T-helper 17 cell (primary cell): ENCODE measurements at places on chromosomes 12 and 14.

DNA sequence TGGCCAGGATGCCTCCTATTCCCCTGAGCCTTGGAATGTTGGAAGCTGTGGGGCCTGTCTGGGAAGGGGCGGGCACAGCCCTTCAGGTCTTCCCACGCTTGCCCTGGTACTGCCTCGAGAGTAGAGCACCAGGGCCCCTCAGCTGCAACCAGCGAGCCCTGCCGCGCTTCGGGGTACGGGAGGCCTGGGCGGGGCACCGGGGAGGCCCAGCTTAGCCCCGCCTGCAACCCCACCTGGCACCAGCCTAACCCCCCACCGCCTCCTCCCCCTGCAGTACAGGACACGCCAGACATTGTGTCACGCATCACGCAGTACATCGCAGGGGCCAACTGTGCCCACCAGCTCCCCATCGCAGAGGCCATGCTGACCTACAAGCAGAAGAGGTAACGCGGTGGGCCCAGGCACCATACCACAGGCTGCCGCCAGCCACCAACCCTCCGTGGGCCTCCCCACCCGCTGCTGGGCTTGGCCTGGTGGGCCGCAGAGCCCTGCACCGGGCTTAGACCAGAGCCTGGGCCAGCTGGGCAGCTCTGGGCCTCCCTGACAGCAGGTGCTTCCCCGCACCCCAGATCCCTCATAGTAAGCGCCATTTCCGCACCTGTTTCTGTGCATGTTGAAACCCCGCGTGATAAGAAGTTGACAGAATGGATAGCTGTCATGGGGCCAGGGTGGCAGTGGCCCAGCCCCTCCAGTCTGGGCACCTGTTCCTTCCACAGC, 13.6 kb upstream of the TEX22 start:
- no peak for DNase-seq

DNA sequence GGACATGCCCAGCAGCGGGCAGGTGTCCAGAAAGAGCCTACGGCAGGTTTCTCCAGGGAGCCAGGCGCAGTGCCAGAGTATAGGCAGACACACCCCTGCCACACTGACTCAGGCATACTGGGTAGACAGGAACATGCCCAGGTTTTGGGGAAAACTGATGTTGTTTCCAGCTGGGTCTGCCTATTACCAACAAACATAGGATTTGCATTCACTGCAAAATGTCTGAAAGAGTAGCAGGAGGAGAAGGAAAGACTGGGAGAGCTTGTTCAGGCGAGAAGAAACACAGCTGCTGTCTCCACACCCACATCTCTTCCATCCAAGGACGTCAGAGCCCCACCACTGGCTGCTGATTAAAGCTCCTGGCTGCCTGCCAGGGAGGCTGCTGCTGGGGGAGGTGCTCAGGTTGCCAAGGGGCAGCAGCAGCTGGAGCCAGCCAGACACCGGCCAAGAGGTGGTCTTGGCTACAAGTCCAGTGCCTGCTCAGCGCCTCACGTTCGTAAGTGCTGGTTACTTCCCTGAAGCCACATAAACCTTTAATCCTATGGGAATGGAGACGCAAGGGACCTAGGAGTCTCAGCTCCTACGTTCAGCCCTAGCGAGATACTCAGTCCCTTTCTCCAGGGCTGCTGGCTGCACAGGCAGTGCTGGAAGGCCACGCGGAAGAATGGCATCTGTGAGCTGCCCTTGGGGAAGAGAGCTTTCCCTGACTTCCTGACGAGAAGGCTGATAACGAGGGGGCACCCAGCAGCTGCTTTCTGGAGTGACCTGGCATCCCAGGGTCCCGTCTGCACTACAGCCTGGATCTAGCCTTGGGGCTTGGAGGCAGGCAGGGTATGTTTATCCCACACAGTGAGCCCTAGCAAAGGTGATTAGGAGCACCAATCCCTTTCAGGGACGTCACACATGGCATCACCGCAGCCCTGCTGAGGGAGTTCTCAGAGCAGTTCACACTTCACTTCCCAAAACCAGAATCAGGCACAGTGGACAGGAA, 58.1 kb downstream of the PLEKHG3 start:
- peak; percentile 25 for DNase-seq

DNA sequence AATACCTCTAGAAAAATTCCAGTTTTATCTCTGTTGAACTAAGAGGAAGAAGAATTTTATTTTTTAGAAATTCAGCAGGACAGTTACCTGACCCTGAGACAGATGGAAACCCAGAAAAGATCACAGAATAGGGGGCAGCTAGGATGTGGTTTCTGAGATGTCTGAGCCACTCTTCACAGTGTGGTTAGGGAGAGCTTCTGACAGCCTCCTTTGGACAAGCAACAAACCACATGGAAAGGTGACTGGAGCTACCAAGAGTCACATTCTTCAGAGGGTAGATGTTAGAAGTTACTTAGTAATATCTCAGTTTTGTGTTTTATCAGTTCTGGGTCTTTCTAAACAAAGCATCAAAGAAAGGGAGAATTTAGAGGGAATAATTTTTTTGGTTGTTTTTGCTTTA, 117.3 kb upstream of the NAP1L1 start:
- no peak for DNase-seq

- no peak for DNase-seq
Measured at GRCh38 chr12:97960741-97961608, 498.4 kb downstream of the RMST start.

GRCh38 chr14:69137416-69137815, 15.5 kb downstream of the DCAF5 start:
- DNase-seq, result no peak

DNA sequence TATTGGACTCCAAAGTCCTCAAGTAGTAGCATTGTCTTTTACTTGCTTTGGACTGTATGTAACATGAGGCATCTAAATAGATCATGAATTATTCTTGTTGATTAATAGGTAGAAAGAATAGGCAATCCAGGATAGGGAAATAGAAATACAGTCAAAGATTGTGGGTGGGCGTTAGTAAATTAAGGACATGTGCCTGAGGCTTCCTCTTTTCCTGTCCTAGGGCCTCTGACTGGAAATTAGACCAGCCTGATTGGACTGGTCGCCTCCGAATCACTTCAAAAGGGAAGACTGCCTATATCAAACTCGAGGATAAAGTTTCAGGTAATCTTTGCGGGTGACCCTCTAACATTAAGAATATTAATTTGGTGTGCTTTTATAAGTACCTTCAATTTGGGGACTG, 7.6 kb downstream of the NECAP1 start:
- no peak for DNase-seq

- no peak for DNase-seq
Measured at GRCh38 chr12:22374508-22374907, 40.0 kb upstream of the ST8SIA1 start.

DNA sequence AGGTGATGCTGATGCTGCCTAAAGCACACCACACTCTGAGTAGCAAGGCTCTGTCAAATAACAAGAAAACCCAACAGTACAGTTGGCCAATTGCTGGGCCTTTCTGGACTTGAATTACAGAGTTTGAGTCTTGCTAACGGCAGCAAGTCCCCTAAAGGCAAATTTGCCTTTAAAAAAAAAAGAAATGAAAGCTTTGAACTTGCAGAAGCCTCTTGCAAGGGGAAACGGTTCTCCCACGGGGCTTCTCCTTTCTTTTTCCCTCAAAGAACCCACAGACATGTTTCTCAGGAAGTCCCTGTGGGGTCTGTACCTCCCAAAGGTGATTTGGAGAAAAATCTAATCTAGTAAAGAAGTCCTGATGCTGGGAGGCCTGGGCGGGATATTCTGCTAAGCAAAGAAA, 191.3 kb upstream of the MYL2 start:
- DNase-seq, result no peak

DNA sequence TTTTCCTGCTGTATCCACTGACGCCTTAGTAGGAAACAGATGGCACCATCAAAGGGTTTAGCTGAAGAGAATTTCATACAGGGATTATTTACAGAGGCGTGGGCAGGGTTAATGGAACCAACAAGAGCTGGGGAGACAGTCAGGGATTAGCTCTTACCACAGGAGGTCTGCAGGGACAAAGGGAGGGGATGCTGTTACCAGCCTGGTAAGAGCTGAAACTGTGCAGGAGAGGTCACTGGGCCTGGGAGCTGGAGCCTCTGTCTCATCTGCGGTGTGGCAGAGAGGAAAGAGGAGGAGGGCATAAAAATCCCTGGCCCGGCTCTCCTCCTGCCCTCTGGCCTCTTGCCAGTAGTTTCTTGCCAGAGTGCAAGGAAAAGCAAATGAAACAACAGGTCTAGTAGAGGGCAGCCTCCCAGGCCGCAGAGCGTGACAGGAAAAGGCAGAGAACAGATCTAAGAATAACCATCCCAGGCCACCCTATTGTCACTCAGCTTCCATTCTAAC, 18.9 kb upstream of the POC1B start:
- DNase-seq, result no peak

- no peak for DNase-seq
Measured at GRCh38 chr14:97253756-97254155, 456.6 kb downstream of the VRK1 start.

GRCh38 chr12:64090047-64090446, 132.0 kb downstream of the KICS2 start:
- DNase-seq, result no peak

DNA sequence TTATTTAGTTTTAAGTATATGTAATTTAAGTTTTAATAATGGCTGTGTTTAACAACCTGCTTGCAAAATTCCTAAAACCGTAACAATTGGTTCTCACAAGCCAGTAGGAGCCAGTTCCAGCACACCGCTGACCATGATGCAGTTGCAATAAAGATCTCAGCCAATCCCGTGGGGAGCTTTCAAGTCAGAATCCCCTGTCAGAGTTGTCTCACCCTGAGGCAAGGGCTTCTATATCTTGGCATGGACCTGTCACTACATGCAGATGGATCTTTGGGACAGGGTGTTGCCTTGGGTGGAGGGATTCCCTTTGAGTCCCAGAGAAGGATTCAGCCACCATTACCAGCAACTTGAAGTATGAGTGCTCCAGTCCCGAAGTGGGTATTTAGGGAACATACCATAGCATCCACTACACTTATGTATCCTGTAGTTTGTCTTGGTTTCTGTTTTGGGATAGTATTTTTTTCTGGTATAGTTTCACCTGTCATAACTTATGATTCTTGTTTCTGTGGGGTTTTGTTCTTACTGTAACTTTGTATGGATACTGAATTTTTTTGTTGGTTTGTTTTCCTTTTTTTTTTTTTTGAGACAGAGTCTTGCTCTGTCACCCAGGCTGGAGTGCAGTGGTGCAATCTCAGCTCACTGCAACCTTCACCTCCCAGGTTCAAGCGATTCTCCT, 30.1 kb upstream of the LIMA1 start:
- no peak for DNase-seq

GRCh38 chr12:42729535-42729900, 140.0 kb upstream of the PRICKLE1 start:
- DNase-seq, result no peak

DNA sequence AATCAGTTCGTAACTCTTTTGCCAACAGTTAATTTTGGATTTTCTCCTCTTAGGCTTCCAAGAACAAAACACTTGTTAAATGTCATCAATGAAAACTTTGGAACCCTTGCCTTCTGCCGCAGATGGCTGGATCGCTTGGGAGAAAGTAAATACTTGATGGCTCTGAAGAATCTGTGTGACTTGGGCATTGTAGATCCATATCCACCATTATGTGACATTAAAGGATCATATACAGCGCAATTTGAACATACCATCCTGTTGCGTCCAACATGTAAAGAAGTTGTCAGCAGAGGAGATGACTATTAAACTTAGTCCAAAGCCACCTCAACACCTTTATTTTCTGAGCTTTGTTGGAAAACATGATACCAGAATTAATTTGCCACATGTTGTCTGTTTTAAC, 37.7 kb downstream of the USP44 start:
- no peak for DNase-seq
